ENCODE measurements at places on chromosomes 12 and 14. TPM values are rescaled to one million over a fixed set of nuclear protein-coding genes. Genes with fewer than 3 reads are reported as not detected.

The TSPAN8 gene
- not detected for polyA plus RNA-seq

The VRTN gene
- not detected for polyA plus RNA-seq

The REM2 gene
- polyA plus RNA-seq: 0.05 TPM

The CLEC1B gene
- not detected for polyA plus RNA-seq

The NPC2 gene
- polyA plus RNA-seq: 267 TPM

The TMCC3 gene
- not detected for polyA plus RNA-seq

The RD3L gene
- not detected for polyA plus RNA-seq

The NFATC4 gene
- 151 TPM for polyA plus RNA-seq

The AJUBA gene
- 94.7 TPM for polyA plus RNA-seq

The DAO gene
- polyA plus RNA-seq: not detected
